ENCODE measurements at places on chromosomes 1 and 21.
A peak's percentile ranks its signal among the peaks of the same experiment; 100 is the strongest.

DNA sequence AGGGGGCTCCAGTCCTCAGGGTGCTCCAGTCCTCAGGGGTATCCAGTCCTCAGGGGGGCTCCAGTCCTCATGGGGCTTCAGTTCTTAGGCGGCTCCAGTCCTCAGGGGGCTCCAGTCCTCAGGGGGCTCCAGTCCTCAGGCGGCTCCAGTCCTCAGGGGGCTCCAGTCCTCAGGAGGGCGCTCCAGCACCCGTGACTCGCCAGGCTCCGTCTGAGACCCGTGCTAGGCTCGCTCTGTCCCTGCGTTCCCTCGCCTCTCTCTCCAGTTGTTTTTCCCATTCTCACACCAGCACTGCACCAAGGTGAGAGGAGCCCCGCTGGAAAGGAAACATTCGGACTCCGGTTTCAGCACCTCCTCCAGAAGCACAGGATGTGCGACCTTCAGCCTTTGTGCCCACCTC is 9.4 kb upstream of the OR2M2 start:
- peak; percentile 50 for DNase-seq

- no peak for DNase-seq
Observed at GRCh38 chr21:42055425-42055824, 15.7 kb upstream of the UMODL1 start.

DNA sequence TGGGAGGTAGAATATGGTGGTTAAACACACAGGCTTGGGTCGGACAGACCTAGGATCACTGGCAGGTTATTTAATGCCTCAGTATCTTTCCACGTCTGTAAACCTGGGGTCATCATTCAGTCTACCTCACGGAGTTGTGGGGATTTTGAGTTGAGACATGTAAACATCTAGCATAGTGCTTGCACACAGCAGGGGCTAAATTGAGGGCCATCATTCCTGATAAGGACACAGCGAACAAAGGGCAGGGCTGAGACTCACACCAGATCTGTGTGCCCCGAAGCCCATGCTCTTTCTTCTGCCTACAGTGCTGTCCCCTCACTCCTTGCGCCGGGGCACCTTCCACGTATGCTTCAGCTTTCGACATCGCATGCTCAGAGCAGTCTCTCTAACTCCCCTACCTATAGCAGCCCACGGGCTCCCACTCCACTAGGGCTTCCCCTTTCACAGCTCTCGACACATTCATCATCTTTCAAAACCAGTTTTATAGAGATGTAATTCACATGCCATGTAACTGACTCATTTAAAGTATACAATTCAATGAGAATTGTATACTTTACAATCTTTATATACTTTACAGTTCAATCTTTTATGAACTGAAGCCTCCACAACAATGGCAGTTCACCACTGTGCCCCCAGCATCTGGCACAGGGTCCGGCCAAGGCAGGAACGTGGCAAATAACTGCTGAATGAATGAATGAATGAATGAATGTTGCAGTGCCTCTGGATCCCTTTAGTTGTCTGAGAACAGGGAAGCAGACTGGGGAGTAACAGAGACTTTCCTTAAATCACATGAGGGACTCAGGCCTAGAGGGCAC is 48.0 kb downstream of the GPR161 start:
- DNase-seq: no peak

- no peak for DNase-seq
Observed at GRCh38 chr1:24732186-24732885, 12.9 kb upstream of the CLIC4 start.

GRCh38 chr1:198373376-198373775 is 167.1 kb downstream of the ATP6V1G3 start:
- no peak for DNase-seq

GRCh38 chr1:162019006-162019405 is 4.7 kb downstream of the OLFML2B start:
- no peak for DNase-seq

GRCh38 chr1:228646717-228647522 is 88.4 kb upstream of the RHOU start:
- peak; percentile 78 for DNase-seq

- DNase-seq: no peak
Observed at GRCh38 chr1:89863165-89863830, 42.5 kb downstream of the LRRC8D start.

GRCh38 chr1:16975211-16975610 is 5.2 kb downstream of the MFAP2 start:
- no peak for DNase-seq

DNA sequence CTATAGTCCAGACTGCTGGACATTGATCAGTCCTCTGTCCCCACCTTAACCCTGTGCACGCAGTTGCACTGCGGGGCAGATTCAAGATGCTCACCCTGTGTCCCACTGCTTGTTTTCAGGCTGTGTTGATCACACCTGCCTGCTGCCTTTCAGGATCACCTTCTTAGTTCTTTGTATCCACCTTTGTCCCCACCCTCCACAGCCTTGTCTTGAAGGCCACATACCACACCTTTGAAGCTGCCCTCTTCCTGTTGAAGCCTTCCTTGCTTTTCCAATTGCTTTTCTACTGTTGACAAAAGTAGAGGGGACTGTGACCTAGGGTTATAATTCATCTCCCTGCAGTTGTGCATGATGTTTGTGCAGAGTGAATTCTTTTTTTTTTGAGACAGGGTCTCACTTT is 32.7 kb downstream of the UCK2 start:
- DNase-seq: no peak

- no peak for DNase-seq
Observed at GRCh38 chr1:216616425-216616824, 106.8 kb downstream of the ESRRG start.

DNA sequence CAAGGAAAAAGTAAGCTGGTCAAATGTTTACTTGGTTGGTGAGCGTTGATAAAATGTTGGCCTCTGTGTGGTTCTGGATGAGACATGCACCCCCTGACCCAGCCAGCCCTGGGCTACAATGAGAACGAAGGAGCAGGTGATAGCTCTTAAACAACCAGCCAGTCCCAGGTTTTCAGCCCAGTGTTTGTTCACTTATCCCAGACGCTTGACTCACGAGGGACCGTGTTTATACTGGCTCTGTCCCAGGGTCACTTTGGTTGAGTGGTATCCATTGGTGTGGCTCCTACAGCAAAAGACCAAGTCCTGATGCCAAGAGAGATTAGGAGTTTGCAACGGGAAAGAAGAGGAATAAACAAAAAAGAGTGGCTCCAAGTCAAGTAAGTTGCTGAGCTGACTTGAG is 86.9 kb downstream of the KCNJ15 start:
- DNase-seq: no peak

DNA sequence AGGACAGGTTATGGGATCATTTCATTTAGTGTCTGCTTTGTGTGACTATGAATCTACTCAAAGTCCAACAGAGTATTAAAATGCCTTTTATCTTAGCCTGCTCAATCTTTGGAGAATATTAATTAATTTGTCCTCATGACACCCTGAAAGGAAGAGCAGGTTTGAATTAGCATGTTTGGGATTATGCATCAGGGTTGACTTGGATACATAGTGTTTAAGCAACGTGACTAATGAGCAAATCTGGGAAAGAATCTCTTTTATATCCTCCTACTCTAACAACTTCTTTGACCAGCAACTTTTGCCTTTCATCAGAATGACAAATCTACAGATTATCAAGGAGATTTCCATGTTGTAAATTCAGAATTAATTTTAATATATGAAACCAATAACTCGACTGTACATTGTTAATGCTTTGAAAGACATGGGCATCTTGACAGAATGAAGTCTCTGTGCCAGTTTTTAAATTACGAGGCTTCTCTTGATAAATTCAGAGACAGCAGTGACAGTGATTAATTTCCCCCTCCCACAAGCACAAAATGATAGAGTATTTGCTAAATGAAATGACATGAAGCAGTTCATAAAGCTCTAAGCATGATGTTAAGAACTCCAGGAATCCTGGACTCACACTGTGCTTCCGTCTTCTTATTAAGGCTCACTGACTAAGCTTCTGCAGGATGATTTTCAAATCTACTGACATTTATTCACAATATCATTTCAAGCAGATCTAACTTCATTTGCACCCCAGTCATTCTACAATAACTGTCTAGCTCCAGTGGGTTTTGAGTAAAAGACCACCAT is 156.5 kb downstream of the PCNX2 start:
- no peak for DNase-seq

GRCh38 chr1:229249854-229250644 is 20.9 kb upstream of the RAB4A start:
- DNase-seq: no peak

- DNase-seq: no peak
Observed at GRCh38 chr1:43044572-43045361, 86.1 kb upstream of the SLC2A1 start.

- DNase-seq: no peak
Observed at GRCh38 chr1:93605812-93606512, 75.7 kb downstream of the BCAR3 start.

GRCh38 chr1:150213170-150214098 is 22.5 kb downstream of the ANP32E start:
- peak; percentile 97 for DNase-seq

GRCh38 chr1:39051956-39052355 is 25.8 kb downstream of the NDUFS5 start:
- no peak for DNase-seq

- no peak for DNase-seq
Observed at GRCh38 chr1:41382480-41383090, 21.4 kb downstream of the FOXO6 start.

- DNase-seq: peak; percentile 47
Observed at GRCh38 chr1:44605914-44606615, 68.2 kb downstream of the TMEM53 start.

DNA sequence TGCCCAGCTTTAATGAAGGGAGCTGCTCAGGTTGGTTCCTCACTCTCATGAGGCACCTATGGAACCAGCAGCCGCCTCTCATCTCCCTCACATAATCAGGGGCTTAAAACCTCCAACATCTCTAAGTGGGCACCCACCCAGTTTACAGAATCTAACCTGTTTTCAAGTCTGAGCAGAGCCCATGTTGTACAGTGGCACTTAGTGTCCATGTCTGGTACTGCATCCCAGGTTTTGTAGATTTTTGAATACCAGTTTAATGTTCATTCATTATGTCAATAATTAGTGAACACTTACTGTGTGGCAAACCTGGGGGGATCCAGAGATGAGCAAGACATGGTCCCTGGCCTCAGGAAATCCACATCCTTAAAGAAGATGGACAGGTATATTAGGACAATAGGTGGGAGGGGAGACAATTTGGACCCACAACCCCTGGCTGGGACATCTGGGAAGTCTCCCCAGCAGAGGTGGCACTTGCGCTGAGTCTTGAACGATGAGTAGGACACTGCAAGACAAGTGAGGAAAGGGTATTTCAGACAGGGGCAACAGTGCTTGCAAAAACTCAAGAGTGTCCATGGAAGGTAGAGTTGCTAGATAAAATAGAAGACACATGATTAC is 83.3 kb downstream of the LACTBL1 start:
- DNase-seq: no peak

- no peak for DNase-seq
Observed at GRCh38 chr1:6485168-6486101, 6.0 kb downstream of the PLEKHG5 start.

- no peak for DNase-seq
Observed at GRCh38 chr1:237181743-237182317, 139.8 kb downstream of the RYR2 start.

DNA sequence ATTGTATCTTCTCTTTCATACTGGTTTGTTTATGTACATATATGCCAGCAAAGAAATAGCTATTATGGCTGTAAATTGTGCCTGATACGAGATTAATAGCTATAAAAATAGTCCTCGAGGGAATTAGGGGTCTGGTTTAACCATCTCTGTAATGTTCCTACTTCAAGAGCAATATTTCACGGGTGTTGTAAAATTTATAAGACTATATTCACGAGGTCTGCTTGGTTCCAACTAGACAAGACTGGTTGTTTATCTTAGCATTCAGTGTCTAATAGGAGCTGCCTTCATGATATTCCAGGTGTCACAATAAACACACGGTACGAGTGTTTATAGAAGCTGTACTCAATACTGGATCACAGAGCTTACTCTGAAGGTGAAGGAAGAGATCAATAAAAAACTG is 389.9 kb downstream of the SIPA1L2 start:
- DNase-seq: no peak

DNA sequence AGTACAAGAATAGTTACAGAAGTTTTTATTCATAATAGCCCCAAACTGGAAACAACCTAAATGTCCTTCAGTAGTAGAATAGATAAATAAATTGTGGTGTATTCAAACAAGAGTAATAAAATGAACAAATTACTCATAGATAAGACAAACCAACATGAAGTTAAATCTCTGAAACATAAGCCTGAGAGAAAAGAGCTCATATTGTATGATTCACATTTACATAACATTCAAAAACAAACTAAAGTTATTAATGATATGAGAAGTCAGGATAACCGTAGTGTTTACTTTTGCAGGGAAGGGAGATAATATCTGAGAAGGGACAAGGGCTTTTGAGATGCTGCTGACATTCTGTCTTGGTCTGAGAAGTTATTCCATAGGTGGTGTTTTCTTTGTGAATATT is 13.5 kb downstream of the STPG1 start:
- no peak for DNase-seq

DNA sequence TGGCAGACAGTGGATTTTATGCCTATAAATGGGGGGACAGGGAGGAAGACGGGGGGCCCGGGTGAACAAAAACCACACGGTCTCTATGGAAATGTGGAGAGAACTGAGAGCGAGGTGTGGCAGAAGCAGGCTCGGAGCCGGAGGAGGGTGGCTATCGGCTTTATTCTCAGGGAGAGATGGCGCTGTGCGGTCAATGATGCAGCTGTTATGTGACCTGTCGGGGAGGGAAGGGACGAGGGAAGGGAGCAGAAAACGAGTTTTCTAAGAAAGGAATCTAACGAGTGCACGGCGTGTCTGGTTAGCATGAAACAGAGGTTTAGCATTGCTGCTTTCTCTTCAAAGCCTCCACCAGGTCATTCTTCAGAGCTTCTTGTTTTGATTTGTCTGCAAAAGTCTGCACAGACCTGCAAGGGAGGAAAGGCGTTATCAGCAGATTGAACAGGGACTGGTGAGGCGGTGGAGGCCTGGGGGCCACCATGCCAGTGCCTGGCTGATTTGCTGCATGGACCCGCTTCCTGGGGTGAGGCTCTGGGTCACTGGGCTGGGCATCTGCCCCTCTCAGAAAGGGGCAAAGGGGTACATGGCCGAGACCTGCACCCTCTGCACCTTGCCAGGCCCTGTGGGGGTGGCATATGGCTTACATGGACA is 27.2 kb downstream of the SLC66A1 start:
- DNase-seq: no peak

DNA sequence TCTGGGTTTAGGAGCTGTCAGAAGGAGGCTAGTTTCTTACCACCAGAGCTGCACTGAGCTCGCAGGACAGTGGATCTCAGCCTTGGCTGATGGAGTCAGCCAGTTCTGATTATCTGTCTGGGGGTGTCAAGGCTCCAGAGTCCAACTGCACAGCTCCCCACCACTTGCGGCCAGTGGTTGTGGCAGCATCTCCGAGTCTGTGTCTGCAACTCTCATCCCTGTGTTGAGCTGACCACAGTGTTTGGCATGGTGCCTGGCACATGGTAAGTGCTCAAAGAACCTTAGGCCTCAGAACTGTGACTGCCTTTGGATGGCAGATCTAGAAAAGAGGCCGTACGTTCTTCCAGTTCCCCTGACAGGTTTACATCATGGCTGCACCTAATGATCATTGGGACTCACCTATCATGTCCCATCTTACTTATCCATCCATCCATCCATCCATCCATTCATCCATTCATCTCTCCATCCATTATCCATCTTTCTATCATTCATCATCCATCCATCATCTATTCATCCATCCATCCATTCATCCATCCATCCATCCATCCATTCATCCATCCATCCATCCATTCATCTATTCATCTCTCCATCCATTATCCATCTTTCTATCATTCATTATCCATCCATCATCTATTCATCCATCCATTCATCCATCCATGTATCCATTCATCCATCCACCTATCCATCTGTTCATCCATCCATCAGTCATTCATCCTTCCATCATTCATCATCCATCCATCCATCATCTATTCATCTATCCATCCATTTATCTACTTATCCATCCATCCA is 114.5 kb downstream of the CRYAA start:
- peak; percentile 61 for DNase-seq

Data from spleen (tissue), 13 donors.